ENCODE measurements at places on chromosomes 2 and 18.

DNA sequence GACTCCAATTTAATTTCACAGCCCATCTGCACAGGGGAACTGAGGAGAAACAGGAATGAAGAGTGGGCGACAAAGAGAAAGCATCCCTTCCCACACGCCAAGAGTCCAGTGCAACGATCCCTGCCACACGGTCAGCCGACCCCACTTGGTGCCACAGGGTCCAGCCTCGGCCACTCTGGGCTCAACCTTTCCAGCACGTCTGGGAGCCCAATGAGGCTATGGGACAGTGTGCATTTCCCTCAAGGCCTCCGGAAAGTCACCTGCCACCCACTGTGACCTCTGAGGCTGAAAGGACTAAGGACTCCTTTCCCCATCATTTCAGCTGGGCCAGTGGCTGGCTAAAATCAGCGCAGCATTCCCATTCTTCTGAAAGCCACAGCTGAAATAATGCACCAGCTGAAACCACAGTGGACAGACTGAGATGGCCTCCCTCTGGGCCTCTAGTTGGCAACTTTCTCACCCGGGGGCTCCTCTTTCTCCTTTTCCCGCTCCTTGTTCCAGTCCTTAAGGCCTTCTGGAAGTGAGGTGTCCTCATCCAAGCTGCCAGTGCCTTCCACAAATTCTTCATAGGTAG, 21.2 kb downstream of the TUBB6 start:
- DNase-seq = no peak

DNA sequence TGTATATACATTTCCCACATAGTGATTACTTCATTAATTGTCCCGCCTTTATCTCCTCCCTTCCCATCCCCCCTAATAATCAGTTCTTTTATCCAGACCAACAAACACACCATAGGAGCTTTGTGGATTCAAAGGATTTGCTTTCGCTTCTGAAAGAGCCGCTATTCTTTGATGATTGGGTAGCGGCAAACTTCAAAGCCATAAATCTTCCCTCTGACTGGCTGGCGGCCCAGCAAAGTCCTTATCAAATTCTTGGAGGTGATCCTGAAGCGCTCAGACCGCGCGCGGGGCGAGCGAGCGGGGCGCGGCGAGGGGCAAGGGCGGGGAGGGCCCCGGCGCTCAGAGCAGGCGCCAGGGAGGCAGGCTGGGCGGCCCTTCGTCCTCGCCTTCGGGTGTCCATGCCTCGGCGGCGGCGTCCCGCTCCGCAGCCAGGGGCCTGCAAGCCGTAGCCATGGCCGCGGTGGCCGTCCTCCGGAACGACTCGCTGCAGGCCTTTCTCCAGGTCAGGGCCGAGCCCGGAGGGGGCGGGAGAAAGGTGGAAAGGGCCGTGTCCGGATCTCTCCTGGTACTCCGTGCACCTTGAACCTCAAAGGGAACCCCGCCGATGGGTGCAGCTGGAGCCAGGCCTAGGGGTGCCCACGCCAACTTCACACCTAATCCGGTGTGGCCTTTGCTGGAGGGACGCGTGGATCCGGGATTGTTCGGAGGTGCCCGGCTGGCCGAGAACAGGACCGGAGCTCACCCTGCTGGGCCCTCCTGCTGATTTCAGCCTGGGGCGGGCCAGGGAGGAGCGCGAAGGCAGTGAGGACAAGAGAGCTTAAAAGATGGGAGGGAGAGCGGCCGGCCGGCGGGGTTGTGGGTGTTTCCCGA, at the start of gene SP5:
Gene SP5, plus strand, starts transcription at position 276 of the 870 bp plus-strand sequence. Its CDS starts 176 bp downstream, at position 452.
- peak; percentile 44 for DNase-seq

DNA sequence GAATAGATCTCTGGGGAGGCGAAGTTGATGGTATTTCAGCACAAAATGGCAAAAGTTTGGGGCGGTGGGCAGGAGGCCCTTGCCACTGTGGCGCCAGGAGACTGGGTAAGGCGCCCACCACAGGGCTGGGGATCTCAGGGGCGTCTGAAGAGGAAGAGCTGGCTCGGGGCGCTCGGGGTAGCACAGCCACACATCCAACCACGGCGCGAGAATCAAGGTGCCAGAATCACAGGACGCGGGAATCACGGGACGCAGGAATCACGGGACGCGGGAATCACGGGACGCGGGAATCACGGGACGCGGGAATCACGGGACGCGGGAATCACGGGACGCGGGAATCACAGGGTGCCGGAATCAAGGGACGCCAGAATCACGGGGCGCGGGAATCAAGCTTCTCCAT, 174.4 kb downstream of the TMEM18 start:
- no peak for DNase-seq

- DNase-seq = no peak
Observed at GRCh38 chr2:223218587-223219178, 166.7 kb downstream of the KCNE4 start.

GRCh38 chr2:82731824-82732223, 1727.3 kb downstream of the SUCLG1 start:
- DNase-seq = no peak

- DNase-seq = no peak
Observed at GRCh38 chr2:97011977-97012569, 25.7 kb upstream of the FAM178B start.

- DNase-seq = no peak
Observed at GRCh38 chr2:1599301-1600085, 144.8 kb downstream of the PXDN start.

- no peak for DNase-seq
Observed at GRCh38 chr2:218631837-218632236, 24.1 kb downstream of the PLCD4 start.

DNA sequence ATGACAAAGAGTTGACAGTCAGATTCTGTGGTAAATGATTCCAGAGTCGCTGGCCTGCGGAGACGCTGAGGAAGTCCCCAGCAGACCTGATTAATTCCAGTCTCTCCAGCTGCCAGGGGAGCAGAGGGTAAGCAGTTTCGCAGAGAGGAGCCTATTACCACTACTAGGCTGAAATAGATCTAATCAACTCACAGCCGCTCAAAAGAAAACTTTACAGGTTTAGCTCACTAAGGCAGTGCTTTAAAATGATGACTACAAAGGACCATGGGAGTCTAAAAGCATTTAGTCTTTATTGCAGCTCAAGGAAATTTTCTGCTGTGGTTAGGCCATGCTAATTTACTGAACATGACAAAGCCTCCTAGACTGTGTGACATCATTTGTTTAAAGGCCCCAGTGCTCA, 445.6 kb upstream of the POU3F3 start:
- DNase-seq = no peak

DNA sequence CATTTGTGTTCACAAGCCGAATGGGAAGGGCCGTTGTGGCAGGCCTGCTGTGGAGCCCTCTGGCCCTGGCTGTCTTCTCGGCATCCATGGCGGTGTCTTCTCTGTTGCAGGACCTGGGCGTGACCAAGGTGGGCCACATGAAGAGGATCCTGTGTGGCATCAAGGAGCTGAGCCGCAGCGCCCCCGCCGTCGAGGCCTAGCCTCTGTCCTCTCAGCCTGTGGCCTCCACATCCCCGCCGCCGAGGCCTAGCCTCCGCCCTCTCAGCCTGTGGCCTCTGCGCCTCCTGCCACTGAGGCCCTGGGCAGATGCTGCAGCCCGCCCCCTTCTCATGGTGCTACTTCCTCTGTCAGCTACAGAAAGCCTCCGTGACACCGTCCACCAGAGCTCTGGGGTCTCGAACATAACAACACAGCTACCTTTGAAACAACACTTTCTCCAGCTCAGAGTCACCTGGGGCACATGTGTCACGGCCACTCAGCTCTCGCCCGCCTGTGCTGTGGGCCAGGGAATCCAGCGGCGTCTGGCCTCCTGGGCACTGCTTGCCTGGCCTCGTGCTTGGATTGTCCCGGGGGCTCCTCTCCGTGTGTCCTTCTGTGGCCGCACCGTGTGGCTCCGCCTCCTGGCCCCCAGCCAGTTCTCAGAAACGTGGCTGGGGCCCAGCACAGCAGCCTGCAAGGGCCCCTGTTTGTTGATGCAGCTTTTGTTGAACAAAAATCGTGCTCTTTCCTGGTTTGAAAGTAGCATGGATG, 97.1 kb downstream of the USP40 start:
- peak; percentile 25 for DNase-seq

DNA sequence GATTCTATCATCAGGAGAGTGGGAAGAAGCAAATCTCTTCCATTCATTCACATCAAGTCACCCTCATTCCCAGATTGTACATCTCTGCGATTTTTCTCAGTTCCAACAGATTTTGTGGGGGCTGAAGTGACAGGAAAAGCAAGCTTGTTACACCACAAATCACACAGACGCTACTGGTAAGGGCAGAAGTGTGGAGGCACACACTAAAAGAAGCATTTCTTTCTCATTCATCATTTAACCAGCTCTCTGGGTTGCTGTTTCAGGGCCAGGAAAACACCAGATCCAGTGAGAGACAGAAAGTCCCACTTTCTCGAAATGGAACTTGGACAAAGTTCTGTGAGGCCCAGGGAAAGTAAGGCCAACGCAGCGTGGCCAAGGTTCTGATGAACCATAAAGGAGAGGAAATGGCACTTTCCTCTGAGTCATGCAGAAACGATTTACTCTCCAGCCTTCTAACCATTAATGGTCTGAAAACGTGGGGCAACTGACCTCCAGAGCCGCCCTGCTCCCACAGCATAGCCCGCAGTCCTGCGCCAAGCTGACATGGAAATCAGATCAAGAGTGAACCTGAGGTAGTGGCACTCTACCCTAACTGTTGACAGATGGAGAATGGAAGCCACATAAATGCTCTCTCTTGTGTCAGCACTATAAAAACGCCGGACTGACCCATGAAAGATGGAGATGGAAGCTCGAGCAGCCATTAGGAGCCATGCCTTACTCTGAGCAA, 191.0 kb downstream of the C1D start:
- no peak for DNase-seq

- no peak for DNase-seq
Observed at GRCh38 chr2:8615252-8615575, 66.6 kb upstream of the ID2 start.

DNA sequence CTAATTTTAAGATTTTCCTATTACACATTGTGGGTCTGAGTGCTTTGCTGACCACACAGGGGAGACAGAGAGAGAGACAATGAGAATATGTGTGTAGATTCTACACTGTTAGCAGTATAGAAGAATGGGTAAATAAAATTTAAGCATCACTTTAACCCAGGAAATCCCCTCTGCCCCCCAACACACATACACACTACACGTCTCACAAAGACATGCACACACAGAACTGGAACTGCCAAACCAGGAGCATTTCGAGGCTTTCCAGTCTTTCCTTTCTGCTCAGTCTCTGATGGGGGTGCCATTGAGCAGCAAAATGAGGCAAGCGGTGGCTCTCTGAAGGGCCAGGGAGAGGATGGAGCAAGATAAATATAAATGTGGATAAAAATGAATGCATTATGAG, 2.5 kb downstream of the MERTK start:
- DNase-seq = peak; percentile 54

DNA sequence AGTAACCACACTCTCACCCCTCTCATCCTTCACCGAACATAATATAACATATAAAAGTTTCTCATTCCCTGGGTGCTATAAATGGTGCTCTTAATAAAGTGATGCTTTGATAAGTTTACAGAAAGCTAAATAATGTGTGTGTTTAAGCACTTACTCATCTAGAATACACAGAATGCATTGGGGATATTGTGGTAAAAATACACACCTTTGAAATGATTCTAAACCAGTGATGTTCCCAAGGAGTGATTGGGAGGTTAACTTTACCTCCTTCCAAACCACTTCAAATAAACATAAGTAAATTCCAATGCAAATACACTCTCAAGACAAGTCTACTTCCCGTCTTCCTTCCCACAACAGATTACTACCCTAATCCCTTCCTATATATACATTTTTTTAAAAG, 85.3 kb upstream of the TWSG1 start:
- DNase-seq = no peak

- no peak for DNase-seq
Observed at GRCh38 chr2:40372283-40372985, 79.5 kb downstream of the SLC8A1 start.

- DNase-seq = peak; percentile 38
Observed at GRCh38 chr2:219171231-219171651, 1.4 kb upstream of the SLC23A3 start.

- DNase-seq = no peak
Observed at GRCh38 chr2:43438342-43438741, 157.5 kb downstream of the THADA start.

GRCh38 chr2:45540942-45541341, 70.1 kb downstream of the SRBD1 start:
- no peak for DNase-seq

- peak; percentile 8 for DNase-seq
Observed at GRCh38 chr18:80167931-80168330, 58.9 kb downstream of the ADNP2 start.

- no peak for DNase-seq
Observed at GRCh38 chr2:26330604-26331003, 15.3 kb upstream of the SELENOI start.

DNA sequence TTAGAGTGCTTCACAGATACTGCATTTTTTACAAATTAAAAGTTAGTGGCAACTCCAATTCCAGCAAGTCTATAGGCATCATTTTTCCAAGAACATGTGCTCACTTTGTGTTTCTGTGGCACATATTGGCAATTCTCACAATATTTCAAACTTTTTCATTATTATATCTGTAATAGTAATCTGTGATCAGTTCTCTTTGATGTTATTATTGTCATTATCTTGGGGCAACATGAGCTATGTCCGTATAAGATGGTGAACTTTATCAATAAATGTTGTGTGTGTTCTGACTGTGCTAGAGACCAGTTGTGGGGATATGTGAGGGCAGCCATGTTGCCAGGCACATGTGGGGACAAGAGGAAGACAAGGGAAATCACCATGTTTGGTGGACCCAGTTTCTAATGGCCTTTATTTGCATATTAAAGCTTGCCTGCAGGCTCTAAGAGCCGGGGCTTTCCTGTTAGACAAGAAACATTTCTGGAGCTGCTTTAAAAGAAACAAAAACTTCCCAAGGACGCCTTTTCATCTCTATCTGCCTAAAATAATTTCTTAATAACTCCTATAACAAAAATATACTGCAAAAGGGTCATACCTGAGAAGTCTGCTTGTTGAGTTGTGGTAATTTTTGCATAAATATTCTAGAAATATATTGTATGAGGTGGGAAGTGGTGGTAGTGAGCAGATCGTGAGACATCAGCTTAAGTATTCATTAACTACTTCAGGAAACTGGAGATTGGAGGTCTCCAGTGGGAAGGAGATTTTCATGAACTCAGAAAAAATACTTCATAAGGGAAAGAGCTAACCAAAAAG, 37.2 kb downstream of the KYNU start:
- no peak for DNase-seq

DNA sequence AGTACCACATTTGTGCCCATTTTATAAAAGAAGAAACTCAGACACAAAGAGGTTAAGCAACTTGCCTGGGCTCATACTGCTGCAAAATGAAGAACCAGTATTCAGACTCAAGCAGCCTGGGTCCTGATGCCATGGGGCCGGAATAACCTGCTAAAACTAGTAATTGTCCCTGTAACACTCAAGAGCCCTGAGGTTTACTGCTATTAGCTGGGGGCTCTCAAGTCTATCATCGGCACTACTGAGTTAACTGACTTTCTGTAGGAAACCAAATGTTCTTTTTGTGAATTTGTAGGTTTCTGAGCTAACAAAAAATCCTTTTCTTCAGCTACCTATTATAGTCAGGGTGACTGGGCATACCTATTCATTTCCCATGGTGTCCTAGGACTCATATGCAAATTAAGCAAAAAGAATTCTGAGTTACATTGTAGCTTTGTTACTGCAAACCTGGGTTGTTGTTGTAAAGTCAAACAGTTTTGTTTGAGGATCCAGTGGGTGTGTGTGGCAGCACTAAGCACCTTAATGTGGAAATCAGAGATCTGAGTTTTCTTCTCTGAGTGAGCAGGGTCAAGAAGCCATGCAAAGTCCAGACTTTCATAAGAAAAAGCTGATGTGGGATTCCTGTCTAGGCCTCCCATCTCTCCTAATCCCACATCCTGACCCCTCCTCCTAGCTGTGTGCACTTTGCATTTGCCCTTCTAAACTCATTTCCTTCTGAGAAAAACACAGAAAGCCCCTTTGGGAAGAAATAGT, 72.4 kb upstream of the TNP1 start:
- DNase-seq = no peak

GRCh38 chr18:55289048-55289447, 298.9 kb downstream of the TCF4 start:
- DNase-seq = no peak
